ENCODE measurements at places on chromosomes 2 and 18.

GRCh38 chr2:114128263-114128662, 238.4 kb downstream of the ACTR3 start:
- no peak for DNase-seq

DNA sequence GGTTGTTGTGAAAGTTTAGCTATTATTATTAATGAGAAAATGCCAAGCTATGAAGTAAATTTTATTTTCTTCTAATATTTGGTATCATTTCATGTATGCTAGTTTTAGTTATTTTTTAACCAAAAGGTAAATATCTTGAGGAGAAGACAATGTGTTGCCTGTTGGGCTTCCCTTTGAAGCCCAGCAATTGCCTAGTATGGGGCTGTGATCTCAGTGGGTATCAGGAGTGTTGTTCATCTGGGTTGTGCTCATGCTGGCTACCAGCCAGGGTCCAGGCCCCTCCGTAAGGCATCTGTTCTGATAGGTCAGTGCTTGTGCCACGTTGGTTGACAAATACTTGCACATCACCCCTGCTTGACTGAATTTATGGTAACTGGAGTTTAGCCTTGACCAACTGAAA, 38.0 kb upstream of the DARS1 start:
- DNase-seq = no peak

DNA sequence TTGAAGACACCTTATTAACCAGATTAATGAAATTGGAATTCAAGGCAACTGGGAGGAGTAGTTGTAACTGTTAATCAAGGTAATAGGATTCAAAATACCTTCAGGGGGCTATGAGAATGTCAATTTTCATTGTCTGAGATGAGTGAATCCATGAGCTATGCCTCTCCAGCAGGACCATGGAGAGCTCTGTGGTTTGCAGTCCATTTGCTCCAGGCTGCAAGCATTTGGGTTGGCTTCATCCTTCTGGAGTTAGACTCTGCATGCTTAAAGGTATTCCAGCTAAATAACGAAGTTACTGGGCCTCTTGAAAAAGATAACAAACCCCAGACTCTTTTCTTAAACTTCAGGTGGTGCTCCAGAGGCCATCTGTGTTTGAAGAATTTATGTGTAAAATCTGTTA, 207.1 kb upstream of the SLC8A1 start:
- no peak for DNase-seq

- peak; percentile 37 for DNase-seq
Observed at GRCh38 chr2:223779877-223780276, 57.5 kb downstream of the AP1S3 start.

- no peak for DNase-seq
Observed at GRCh38 chr2:82260521-82260920, 1956.0 kb upstream of the LRRTM1 start.

DNA sequence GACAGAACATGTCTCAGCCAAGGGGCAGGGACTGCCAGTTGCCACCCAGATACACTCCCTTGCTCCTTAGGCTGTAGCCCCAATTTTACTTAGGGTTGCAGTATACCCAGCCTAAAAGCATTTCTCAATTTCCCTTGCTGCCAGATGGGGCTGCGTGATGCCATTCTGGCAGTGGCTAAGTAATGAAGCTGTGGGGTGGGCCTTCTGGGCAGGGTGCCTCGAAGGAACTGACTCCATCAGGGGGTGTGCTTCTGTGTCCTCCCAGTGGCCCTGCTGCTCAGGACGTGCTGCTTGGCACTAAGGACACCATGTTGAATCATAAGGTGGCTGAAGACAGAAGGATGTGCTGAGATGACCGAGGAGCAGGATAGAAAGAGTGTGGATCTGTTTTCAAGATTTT, 74.2 kb downstream of the VWA3B start:
- no peak for DNase-seq

DNA sequence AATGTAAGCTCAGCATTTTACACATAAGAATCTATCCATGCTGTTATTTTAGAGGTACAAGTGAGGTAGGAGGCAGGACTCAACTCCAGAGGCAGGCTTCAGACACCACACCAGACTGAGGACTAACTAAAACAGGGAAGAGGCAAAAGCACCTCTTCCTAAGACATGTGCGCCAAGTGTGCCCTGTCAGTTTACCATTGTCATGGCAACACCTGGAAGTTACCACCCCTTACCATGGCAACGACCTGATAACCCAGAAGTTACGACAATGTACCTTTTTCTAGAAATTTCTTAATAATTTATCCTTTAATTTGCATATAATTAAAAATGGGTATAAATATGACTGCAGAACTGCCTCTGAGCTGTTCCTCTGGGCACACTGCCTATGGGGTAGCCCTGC, 160.1 kb downstream of the FAM124B start:
- DNase-seq = no peak

GRCh38 chr2:43047187-43047780, 179.1 kb downstream of the ZFP36L2 start:
- DNase-seq = no peak

GRCh38 chr2:21890041-21890440, 766.3 kb downstream of the TDRD15 start:
- no peak for DNase-seq

DNA sequence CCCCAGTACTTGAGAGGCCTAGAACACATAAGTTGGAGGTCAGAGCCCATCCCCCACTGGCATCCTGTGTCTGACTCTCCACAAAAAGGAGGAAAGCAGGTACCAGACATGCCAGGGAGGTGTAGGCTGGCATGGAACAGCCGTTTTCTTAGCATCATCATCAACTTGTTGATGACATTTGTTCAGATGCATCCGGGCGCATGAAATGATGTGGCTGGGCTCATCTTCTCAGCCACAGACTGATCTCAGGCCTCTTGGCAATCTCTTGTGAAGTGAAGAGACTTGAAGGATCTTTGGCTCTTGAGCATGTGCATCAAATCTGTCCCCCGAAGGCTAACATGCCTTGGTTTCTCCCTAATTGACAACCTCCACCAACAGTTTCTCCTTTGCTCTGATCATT, 243.3 kb downstream of the TSN start:
- no peak for DNase-seq

DNA sequence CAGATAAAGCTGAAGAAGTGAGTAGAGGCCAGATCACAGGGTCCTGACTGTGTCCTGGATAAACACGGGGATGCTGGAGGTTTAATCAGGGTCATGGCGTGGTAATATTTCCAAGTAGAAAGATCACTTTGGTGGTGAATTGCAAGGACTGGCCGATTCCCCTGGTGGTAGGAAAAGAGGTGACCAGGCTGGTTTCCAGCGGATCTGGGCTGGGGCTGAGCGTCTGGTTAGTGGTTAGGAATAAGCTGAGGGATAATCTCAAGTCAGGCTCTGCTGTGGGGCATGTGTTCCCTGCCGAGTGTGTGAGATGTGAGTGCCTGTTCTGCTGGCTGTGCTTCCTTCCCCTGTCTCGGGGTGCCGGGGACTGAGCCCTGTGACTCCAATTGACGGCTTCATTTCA, 484.0 kb downstream of the TSN start:
- no peak for DNase-seq

Data from CD4-positive, alpha-beta T cell treated with Interleukin-1 beta for 1 hour (primary cell).